ENCODE measurements at places on chromosomes 3 and 15. TPM values are rescaled to one million over a fixed set of nuclear protein-coding genes. Genes with fewer than 3 reads are reported as not detected.
A peak's percentile ranks its signal among the peaks of the same experiment; 100 is the strongest.

Gene ADAMTSL3
- 28.1 TPM for total RNA-seq

Gene KNG1
- not detected for total RNA-seq

Gene ROBO2
- 2.9 TPM for total RNA-seq

Gene EBLN2
- total RNA-seq: 0.53 TPM

Gene RFT1
- 12.1 TPM for total RNA-seq

DNA sequence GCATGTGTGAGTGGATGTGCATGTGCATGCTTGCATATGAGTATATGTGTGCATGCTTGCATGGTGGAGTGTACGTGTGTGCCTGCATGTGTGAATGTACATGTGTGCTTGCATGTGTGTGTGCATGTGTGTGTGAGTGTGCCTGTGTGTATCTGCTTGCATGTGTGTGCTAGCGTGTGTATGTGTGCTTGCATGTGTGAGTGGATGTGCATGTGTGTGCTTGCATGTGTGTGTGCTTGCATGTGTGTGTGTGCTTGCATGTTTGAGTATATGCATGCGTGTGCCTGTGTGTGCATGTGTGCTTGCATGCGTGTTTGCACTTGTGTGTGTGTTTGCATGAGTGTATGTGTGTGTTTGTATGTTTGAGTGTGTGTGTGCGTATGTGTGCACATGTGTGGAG is 4.6 kb upstream of the PLXNA1 start:
- no peaks in the 10 kb centered on the region for H3K27me3 ChIP-seq
- H3K4me1 ChIP-seq: no peaks in the 10 kb centered on the region
- no peak for DNase-seq
- no peak overlapping the region for H3K27ac ChIP-seq
- no peaks in the 10 kb centered on the region for H3K36me3 ChIP-seq

GRCh38 chr3:188126934-188127333 is 27.0 kb upstream of the LPP start:
- H3K36me3 ChIP-seq: no peaks in the 10 kb centered on the region
- no peaks in the 10 kb centered on the region for H3K27me3 ChIP-seq
- H3K27ac ChIP-seq: peak overlapping the region; percentile 68
- no peaks in the 10 kb centered on the region for H3K4me1 ChIP-seq
- no peak overlapping the region for H3K4me3 ChIP-seq
- no peak for DNase-seq

- H3K36me3 ChIP-seq: no peaks in the 10 kb centered on the region
- no peak overlapping the region for H3K4me3 ChIP-seq
- H3K4me1 ChIP-seq: peaks cover 3% of the 10 kb centered on the region
- H3K27me3 ChIP-seq: no peaks in the 10 kb centered on the region
Observed at GRCh38 chr3:169169340-169169963, 494.1 kb downstream of the MECOM start.

- no peak for DNase-seq
- no peak overlapping the region for H3K4me3 ChIP-seq
- H3K4me1 ChIP-seq: no peaks in the 10 kb centered on the region
- no peaks in the 10 kb centered on the region for H3K36me3 ChIP-seq
- H3K27ac ChIP-seq: no peak overlapping the region
Observed at GRCh38 chr3:41854956-41855355, 106.9 kb downstream of the ULK4 start.

GRCh38 chr15:96273317-96274086 is 57.0 kb upstream of the NR2F2 start:
- DNase-seq: no peak
- no peak overlapping the region for H3K27ac ChIP-seq
- no peaks in the 10 kb centered on the region for H3K4me1 ChIP-seq
- no peak overlapping the region for H3K4me3 ChIP-seq
- no peaks in the 10 kb centered on the region for H3K27me3 ChIP-seq

DNA sequence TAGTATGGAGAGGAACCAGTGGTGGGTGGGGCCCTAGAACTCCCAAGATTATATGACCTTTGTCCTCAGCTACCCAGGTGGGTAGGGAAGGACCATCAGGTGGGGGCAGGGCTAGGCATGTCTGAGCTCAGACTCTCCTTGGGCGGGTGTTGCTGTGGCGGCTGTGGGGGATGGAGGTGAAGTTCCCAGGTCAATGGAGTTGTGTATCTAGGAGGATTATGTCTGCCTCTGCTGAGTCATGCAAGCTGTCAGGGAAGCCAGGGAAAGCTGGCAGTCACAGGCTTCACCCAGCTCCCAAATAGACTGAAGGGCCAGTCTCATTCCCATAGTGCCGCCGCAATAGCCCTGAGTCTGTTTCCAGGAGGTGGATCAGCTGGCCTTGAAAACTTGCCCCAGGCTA is 139.7 kb upstream of the CFAP20DC start:
- no peaks in the 10 kb centered on the region for H3K36me3 ChIP-seq
- no peak overlapping the region for H3K27ac ChIP-seq
- H3K27me3 ChIP-seq: no peaks in the 10 kb centered on the region
- H3K4me1 ChIP-seq: no peaks in the 10 kb centered on the region
- no peak for DNase-seq

- H3K36me3 ChIP-seq: no peaks in the 10 kb centered on the region
- no peaks in the 10 kb centered on the region for H3K27me3 ChIP-seq
- no peaks in the 10 kb centered on the region for H3K4me1 ChIP-seq
- DNase-seq: no peak
- no peak overlapping the region for H3K27ac ChIP-seq
Observed at GRCh38 chr3:95468331-95468730, 1346.1 kb upstream of the EPHA6 start.

DNA sequence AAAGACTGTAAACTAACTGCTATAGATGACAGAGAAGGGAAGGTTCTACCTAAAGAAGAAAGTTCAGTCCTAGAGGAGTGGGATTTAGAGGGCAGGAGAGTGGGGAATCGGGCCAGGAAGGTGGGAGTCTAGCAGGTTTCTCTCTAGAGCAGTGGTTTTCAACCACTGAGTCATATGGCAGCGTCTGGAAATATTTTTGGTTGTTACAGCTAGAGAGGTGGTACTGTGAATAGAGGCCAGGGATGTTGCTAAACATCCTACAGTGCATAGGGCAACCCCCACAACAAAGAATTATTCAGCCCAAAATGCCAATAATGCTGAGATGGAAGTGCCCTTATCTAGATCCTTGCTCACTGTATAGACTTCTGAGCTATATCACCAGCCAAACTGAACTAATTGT is 28.7 kb downstream of the ATP1B3 start:
- H3K27ac ChIP-seq: no peak overlapping the region
- peaks cover 37% of the 10 kb centered on the region for H3K36me3 ChIP-seq
- H3K4me3 ChIP-seq: no peak overlapping the region
- no peak for DNase-seq
- no peaks in the 10 kb centered on the region for H3K27me3 ChIP-seq
- H3K4me1 ChIP-seq: no peaks in the 10 kb centered on the region

- no peak overlapping the region for H3K27ac ChIP-seq
- H3K27me3 ChIP-seq: no peaks in the 10 kb centered on the region
- H3K36me3 ChIP-seq: no peaks in the 10 kb centered on the region
- no peak overlapping the region for H3K4me3 ChIP-seq
Observed at GRCh38 chr3:104101736-104102135, 1265.0 kb upstream of the ALCAM start.

- no peak for DNase-seq
- H3K27me3 ChIP-seq: no peaks in the 10 kb centered on the region
- H3K27ac ChIP-seq: peak overlapping the region; percentile 63
- H3K4me1 ChIP-seq: no peaks in the 10 kb centered on the region
Observed at GRCh38 chr3:149005416-149005815, 14.1 kb downstream of the GYG1 start.

DNA sequence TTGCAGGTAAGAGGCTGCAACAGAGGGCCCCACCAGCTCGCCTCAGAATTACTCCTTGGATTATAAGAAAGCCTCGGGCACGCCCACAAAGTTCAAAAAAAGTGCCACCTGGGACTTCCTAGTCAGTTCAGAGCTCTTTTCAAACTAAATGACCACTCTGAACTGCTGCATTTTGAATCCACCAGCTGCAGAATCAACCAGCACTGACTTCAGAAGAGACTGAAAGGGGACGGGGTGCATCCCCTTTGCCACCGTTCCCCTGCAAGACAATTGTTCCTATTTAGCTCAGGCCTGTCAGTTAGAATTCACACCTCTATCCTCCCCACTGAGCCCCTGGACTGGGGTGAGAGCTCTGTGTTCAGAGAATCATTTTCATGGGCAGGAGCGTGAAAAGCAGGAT is 181.4 kb upstream of the GADL1 start:
- H3K27me3 ChIP-seq: no peaks in the 10 kb centered on the region
- H3K27ac ChIP-seq: no peak overlapping the region
- H3K36me3 ChIP-seq: no peaks in the 10 kb centered on the region
- H3K4me1 ChIP-seq: no peaks in the 10 kb centered on the region
- H3K4me3 ChIP-seq: no peak overlapping the region

DNA sequence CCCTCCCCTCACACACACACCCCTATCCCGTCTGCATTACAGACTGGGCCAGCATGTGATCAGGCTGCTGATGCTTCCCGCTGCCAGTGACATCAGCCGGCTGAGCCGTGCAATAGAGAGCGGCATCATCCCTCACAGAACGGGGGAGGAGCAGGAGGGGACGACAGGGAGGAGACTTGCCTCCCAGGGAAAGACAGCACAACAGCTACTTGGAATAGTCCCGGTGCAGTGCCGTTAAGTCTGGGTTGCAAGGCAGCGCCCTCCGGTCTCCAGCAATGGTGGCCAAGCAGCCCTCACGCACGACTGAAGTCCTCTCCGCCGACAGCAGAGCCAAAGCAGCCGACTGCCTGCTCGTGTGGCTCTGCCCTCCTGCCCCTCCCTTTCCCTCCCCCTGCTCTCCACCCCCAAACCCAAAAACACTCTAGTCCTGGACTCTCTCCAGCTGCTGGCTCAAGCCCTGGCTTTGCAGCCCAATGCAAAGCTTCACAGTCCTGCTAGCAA is 31.5 kb upstream of the RPS17 start:
- H3K4me3 ChIP-seq: peak overlapping the region; percentile 65
- no peak overlapping the region for H3K27ac ChIP-seq
- DNase-seq: peak; percentile 69
- H3K27me3 ChIP-seq: no peaks in the 10 kb centered on the region
- H3K36me3 ChIP-seq: no peaks in the 10 kb centered on the region
- no peaks in the 10 kb centered on the region for H3K4me1 ChIP-seq

Gene MELTF
- total RNA-seq: 21.6 TPM

Gene KLHL25
- total RNA-seq: 12.6 TPM

DNA sequence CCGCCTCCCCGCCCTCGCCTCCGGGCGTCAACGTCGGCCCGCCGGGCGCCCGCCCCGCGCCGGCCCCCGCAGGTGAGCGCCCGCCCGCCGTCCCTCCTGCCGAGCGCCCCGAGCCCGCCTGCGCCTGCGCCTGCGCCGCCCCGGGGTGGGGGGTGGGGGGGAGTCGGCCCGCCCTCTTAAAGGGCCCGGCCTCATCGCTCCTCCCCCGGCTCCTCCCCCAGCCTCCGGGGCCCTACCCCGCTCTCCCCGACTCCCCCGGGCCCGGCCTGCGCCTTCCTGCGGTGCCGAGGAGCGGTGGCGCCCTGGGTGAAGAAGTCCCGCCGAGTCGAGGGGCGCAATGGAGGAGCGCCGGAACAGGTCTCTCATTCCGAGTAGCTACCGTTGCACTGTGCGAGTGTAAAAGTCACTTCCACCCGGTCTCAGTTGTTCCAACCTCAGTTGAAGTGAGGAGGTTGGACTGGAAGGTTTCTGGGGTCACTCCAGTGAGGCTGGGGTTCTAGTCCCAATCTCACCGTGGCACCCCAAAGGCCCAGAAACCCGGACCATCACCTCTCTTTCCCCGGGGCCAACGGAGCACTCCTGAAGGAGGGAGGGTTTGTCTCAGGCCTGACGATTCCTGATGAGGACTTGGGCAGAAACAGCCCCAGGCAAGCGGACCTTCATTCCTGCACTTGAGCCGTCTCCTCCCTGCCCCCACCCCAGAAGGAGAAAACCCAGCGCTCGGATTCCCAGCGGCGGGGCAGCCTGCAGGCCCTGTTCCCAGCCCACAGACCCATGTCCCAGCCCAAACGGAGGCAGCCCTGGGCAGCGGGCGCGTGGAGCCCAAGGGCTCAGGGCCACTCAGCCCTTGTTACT is 1.5 kb upstream of the TNK2 start:
- peak overlapping the region; percentile 70 for H3K27ac ChIP-seq
- H3K27me3 ChIP-seq: no peaks in the 10 kb centered on the region
- peak overlapping the region; percentile 76 for H3K4me3 ChIP-seq
- H3K36me3 ChIP-seq: no peaks in the 10 kb centered on the region
- peaks cover 21% of the 10 kb centered on the region for H3K4me1 ChIP-seq

DNA sequence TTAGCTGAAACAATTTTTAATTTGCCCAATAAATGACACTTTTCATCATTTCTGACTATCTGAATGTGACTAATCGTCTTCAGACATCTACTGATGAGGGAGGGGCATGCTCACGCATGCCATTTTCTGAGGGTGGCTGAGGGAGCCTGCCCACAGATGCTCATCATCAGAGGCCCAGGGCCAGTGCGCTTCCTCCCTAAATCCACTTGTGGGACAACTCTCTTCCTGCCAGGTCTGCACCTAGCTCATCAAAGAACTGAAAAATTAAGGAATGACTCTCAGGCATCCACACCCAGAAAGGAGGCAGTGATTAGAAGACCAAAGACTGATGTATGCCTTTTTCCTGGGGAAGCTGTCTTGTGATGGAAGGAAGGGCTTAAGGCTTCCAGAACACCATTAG is 22.8 kb downstream of the RTP3 start:
- H3K27ac ChIP-seq: no peak overlapping the region
- DNase-seq: no peak
- H3K36me3 ChIP-seq: no peaks in the 10 kb centered on the region

DNA sequence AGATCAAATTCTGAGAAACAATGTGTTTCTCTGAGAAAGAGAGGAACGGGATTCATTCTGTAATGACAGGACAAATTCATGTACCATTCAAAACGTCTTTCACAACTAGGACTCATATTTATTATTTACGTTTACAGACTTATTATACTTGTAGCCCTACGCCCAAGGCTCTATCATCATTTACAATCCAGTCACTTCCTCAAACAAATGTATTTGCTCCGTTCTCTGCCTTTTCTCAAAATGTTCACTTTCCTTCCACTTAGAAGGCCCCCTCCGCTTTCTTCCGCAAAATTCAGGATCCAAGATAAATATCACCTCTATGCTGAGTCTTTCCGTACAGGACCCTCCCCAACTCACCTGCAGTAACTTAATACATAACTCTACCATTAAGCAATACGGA is 745 bp downstream of the RSL24D1 start:
- no peak for DNase-seq
- H3K4me3 ChIP-seq: peak overlapping the region; percentile 82
- peaks cover 4% of the 10 kb centered on the region for H3K4me1 ChIP-seq
- H3K36me3 ChIP-seq: no peaks in the 10 kb centered on the region
- H3K27me3 ChIP-seq: no peaks in the 10 kb centered on the region

DNA sequence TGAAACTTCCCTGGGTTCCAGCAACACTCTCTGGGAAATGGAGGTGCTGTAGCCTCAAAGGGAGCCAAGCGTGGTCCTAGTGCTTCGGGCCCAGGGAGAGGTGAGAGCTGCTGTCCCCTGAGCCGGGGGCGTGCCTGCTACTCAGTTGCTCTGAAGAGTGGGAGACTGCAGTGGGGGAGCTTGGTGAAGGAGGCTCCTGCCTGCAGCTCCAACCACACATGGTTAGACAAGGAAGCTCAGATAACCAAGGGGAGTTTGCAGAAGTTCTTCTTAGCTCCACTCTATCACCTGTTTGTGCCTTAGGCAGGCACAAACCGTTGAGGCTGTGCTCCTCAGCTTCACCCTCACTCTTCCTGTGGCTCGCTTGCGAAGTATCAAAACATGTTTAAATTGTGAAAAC is 53.6 kb upstream of the TRPM1 start:
- no peaks in the 10 kb centered on the region for H3K4me1 ChIP-seq
- H3K27me3 ChIP-seq: no peaks in the 10 kb centered on the region
- H3K36me3 ChIP-seq: no peaks in the 10 kb centered on the region
- no peak overlapping the region for H3K27ac ChIP-seq

All from ascending aorta (tissue), 2 donors.